ENCODE measurements at places on chromosomes 6 and 20.

GRCh38 chr6:57085471-57085870 lies 4.5 kb upstream of the ZNF451 start:
- no peak for DNase-seq

- no peak for DNase-seq
Measured at GRCh38 chr6:53199156-53199555, 50.5 kb upstream of the GCM1 start.

- DNase-seq = peak; percentile 50
Measured at GRCh38 chr20:46324960-46325703, 16.8 kb upstream of the CDH22 start.

GRCh38 chr20:4413314-4414049 lies 308.2 kb upstream of the PRND start:
- no peak for DNase-seq

DNA sequence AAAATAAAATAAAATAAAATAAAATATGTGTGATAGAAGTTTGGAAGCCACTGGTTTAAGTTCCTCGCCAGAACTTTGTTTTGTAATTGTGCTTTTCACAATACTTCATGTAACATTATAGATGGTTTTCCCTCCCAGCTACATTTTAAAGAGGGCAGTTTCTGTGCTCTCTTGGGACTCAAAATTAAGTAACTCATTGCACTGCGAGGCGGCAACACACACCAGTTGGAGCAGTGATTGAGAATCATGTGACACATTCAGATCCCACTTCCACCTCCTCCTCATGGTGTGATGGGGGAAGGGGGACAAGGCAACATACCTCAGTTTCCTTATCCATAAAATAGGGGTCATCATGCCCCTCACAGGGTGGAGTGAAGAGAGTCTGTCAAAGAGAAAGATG lies 7.5 kb downstream of the C2 start:
- no peak for DNase-seq

Measured in hepatic stellate cell (primary cell).